Tongue (tissue), 3 donors: ENCODE measurements at places on chromosomes 5 and 9. TPM values are rescaled to one million over a fixed set of nuclear protein-coding genes. Genes with fewer than 3 reads are reported as not detected.

The HRH2 gene
- total RNA-seq = 1.7 TPM

The FAM221B gene
- total RNA-seq = not detected

The NDST1 gene
- total RNA-seq = 91.4 TPM

The COL23A1 gene
- 5.4 TPM for total RNA-seq

The PPP1R2B gene
- total RNA-seq = 0.10 TPM

The FIBCD1 gene
- not detected for total RNA-seq

The TRIP13 gene
- total RNA-seq = 5.8 TPM

The FOXD4L3 gene
- not detected for total RNA-seq

The TRIM41 gene
- total RNA-seq = 20.9 TPM

The MYORG gene
- total RNA-seq = 25.2 TPM

The ECSCR gene
- 7.9 TPM for total RNA-seq

The SCAMP1 gene
- total RNA-seq = 60.3 TPM

The MSX2 gene
- total RNA-seq = 0.62 TPM

The HSPA4 gene
- 94.4 TPM for total RNA-seq

The IL13 gene
- not detected for total RNA-seq

The SOX30 gene
- 0.10 TPM for total RNA-seq

The NR2F1 gene
- 31.2 TPM for total RNA-seq

The MCTP1 gene
- 41.4 TPM for total RNA-seq

The CMYA5 gene
- 739 TPM for total RNA-seq

The PCDHGA2 gene
- total RNA-seq = 3.7 TPM

The UBE2QL1 gene
- total RNA-seq = 2.3 TPM

The DRD1 gene
- total RNA-seq = 0.21 TPM

The ZDHHC11 gene
- total RNA-seq = 25.2 TPM

The SHLD3 gene
- total RNA-seq = 5.7 TPM

The GNA14 gene
- total RNA-seq = 5.9 TPM

The SHISAL2B gene
- total RNA-seq = not detected

The FCN2 gene
- total RNA-seq = not detected

The CDH9 gene
- not detected for total RNA-seq

The CAVIN4 gene
- 392 TPM for total RNA-seq

The SPATA31D4 gene
- total RNA-seq = not detected
